Osteoblast (primary cell): ENCODE measurements at places on chromosomes 11 and 22. TPM values are rescaled to one million over a fixed set of nuclear protein-coding genes. Genes with fewer than 3 reads are reported as not detected.
A peak's percentile ranks its signal among the peaks of the same experiment; 100 is the strongest.

- DNase-seq: peak; percentile 48
Measured at GRCh38 chr11:1305063-1305495, 4.4 kb downstream of the TOLLIP start.

DNA sequence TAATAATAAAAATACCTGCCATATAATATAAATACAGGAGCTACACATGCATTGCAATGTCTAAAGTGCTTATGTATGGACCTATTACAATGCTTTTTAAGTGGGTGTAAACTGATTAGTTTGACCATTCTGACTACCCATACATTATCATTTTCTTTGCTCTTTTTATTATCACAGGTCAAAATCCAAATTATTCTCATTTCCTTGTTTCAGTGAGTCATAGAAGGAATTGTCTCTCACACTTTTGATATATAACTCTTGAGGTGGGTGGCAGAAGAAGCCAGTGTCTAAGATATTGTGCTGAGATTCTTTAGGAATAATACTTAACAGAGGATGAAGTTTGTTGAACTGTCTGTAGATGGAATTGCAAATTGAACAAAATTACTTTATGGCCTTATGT is 35.6 kb downstream of the GAS2 start:
- no peak for DNase-seq

DNA sequence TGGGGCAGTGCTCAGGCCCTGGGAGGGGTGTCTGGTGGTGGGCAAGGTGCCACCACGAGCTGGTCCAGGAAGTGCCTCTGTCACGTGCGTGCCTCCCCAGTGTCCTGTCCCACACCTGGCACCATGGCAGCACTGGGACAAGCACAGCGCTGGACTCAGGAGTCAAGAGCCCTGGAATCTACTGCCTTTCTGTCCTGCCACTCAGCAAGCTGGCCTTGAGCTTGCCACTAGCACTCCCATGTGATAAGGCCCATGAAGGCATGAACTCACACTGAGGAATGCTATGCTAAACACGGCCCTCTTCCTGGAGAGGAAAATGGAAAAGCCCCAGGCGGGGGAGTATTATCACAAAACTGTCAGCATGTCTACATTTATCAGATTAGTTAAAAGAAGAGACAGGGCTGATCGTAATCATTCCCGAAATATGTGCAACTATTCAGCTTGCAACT is 50.7 kb upstream of the SLC35C1 start:
- DNase-seq: no peak

DNA sequence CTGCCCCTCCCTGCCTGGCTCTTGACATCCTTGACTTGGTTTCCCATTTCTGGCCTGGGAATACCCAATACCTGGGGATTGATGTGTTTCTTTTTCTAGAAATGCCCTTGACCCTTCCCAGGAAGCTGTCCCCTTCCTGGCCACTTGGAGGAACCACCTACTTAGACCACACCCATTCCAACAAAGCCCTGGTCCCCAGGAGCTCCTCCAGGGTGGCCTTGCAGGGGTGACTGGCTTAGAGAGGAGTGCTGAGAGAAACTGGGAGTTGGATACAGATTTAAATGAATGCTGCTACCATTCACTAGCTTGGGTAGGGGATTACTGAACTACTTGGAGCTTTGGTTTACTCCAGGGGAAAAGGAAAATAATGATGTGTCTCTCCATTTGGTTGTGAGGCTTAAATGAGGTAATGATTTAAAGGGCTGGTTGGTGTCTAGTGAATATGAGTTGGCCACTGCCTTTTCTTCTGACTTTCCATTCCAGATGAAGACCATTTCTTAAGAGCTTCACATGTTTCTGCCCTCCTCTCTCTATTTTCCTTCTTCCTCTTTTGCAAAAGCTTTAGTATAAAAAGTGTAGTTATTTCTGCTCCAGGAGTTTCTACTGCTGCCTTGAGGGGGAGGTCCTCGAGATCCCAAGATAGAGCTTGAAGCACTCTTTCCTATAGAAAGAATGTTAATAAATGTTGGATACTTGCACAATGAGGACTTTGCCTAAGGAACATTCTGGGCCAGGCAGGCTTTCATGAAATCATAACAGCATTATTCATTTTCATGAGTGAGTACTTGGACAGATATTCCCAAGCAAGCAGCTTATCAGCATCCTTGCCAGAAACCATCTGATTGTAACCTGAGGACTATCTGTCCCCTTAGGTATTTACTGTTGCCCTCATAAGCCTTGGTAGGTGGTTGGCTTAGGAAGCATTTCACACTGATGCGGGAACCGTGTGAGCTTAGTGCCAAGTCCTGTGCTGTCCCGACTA is 22.4 kb downstream of the PANX1 start:
- no peak for DNase-seq

DNA sequence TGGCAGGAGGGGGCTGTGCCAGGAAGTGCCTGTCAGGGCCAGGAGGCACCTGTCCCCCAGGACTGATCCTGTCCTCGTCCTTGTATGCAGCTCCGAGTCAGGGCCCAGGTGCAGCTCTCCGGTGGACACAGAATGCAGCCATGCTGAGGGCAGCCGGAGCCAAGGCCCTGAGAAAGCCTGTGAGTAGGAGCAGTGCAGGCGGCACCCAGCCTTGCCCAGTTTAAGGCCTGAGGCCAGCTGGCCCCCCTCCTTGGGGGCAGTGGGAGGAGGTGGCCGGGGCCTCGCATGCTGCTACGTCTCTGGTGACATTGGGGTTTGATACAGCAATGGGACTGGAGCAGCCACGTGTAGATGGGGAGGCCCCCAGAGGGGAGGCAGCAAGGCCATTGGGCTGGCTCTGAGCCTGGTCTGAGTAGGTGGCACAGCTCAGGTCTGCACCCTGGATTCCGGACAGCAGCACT is 34.9 kb downstream of the SBF1 start:
- DNase-seq: no peak

GRCh38 chr11:27410272-27410671 is 47.3 kb upstream of the CCDC34 start:
- no peak for DNase-seq

DNA sequence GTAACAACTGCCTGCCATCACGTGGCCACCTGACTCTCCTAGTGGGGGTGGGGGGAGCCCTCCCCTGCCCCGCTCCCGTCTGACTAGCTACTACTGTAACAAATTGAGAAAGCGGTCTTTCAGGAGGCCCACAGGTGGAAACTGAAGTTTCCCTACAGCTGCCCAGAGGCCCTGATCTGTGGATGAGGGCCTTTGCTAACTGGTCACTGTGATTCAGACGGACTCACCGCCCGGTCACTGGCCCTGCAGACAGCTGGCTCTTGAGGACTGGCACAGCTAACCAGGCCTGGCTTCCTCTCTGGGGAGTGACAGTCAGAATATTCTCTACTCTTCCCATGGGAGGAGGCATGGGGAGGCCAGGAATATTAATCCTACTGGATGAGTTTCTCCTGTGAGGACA is 116.8 kb downstream of the ARHGAP8 start:
- peak; percentile 90 for DNase-seq

Gene CHRM1
- under 0.01 TPM in 1 of 2 replicates, not detected in the other for total RNA-seq

Gene HARBI1
- 5.8 and 6.2 TPM in 2 replicates for total RNA-seq

DNA sequence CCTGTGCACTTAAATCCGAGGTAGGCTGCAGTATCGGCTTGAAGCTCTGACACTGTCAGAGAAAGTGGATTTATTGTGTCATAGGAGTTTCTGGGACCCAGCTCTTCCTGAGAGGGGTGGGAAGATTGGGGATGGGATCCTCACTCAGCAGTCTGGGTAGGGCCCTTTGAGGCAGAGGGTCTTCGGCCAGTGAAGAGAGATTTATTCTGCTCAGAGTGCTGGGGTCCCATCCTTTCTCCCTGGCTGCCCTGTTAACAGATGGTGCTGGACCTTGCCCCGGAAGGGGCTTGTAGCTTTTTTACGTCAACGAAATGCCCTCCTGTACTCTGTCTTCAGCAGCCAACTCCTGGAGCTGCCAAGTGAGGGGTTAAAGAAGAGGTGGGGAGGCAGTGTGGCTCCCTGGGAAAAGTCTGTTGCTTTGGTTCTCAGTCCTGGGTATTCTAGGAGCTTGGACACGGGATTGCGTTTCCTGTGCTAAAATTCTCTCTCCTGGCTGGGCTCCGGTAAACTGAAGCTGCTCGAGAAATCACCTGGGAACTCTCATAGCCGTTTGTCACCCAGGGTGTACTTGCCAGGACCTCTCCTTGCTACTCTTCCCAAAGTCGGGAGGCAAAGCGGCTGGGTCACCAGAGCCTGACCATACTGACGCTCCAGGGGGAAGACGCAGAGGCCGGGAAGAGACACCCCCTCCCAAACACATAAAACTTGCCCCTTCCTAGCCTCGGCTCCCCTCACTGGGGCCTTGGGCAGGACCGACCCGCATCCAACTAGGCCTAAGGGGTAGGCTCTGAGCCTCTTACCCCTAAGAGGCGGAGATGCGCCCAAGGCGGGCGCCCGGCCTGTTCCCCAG is 806 bp upstream of the SMDT1 start:
- DNase-seq: peak; percentile 76

Gene TMPRSS5
- total RNA-seq: 0.29 and 0.36 TPM in 2 replicates

- DNase-seq: no peak
Measured at GRCh38 chr11:130386056-130386455, 42.4 kb downstream of the ADAMTS8 start.

DNA sequence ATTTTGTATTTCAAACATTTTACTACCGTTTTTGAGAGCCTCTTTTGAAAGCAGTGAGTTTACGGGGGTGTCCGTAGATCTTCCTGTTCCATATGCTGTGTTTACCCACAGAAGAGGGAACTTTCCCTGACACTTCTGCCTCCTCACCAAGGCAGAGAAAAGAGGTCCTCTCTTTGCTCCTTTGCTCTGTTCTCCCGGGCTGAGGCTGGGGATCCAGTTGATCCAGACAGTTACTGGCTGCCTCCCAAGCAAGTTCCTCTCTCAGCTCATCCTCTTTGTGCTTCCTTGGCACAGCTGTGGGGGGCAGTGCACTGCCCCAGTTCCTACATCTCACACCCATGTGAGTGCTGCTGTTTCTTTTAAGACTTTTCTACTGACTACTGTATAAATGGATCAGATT is 813.7 kb downstream of the NTM start:
- no peak for DNase-seq

Gene CHST1
- total RNA-seq: 1.1 and 1.5 TPM in 2 replicates

DNA sequence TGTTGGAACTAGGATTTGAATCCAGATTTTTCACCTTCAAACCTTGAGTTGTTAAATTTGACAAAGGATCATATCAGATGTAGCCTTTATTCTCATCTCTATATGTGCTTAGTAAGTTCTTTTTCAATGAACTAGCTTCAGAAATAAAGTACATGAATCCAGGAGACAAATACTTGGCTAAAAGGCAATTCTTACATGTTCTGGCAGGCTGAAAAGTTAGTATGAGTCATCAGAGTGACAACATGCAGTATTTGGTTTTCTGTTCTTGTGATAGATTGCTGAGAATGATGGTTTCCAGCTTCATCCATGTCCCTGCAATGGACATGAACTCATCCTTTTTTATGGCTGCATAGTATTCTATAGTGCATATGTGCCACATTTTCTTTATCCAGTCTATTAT is 40.4 kb downstream of the BBOX1 start:
- no peak for DNase-seq

Gene PHF21B
- total RNA-seq: not detected in 2 replicates

Gene MIOX
- under 0.01 TPM in 1 of 2 replicates, not detected in the other for total RNA-seq

GRCh38 chr11:126607374-126607773 is 251.9 kb downstream of the ST3GAL4 start:
- DNase-seq: peak; percentile 94

- DNase-seq: no peak
Measured at GRCh38 chr11:60078745-60079144, 9.7 kb upstream of the MS4A2 start.

DNA sequence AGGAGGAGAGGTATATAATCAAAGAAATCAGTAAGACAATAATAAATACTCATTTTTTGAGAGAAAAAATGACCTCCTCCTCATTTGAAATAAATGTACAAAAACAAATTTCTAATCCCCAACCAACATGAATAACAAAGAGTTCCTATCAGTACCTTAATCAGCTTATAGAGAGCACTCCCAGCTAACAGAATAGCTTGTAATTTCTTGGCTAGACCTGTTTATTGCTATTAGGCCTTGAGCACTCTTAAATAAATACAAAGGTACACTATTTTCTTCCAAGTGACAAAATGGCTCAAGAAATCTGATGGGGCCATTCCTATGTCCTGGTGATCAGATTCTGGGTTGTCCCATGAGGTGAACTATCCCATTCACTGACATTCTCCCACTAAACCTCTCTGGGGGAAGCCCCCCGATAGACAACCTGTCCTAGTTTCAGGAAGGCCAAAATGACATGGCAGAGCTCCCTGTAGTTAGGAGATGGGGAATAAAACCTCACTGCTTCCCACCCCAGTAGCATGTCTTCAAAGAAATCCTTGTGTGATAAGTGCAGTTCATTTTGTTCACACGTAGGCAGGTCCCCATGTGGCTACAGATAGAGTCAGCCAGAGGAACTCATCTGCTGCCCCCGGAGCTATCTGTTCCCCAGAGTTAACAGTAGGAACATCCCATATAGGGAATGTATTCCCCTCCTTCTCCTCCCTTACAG is 385.7 kb downstream of the SOX6 start:
- no peak for DNase-seq

DNA sequence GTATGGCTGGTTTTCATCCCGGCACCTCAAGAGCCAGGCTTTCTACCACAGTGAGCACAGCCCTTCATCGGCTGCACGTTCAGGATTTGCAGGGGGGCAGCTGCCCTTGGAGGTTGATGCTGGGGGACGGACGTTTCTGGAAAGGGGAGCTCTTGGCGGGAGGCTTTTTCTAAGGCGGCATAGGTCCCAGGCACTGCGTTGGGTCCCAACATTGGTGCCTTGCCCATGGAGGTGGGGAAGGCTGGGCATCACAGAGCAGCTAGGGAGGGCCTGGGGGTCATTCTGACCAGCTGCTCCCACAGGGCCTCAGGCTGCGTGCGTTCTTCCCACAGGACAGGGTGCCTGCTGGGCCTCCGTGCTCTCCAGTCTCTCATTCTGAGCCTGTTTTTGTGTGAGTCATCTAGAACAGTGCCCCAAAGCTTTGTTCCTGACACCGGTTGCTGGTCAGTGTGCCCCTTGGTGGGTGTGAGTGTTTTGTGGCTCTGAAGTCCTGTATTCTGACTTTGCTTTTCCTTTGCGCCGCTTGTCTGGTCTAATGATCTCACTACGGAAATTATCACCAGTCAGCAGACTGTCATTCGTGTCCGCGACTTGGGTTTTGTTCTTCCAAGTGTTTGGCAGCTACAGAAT is 275.9 kb downstream of the TBC1D22A start:
- DNase-seq: peak; percentile 58

DNA sequence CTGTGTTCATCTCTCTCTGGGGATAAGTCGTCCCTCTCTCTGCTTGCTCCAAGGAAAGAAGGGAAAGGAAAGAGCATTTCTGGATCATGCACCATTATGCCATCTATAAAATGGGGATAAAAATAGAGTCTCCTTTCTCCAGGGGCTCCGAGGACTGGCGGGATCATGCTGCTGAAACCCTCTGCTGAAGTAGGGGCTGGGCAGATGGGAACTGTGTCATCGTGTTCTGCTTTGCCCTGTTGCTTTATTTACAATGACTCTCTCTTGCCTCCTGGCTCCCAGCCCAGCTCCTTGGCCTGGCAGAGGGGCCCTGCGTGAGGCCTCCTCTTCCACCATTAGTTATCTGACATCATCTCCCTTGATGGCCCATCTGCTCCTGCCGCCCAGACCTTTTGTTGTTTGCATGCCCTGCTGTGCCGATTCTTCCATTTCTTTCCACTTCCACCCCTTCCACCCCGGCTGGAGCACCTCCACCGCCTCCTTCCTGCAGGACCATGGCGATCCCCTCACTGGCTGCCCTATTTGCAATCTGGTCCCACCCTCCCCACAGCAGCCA is 200.9 kb downstream of the MYO18B start:
- DNase-seq: no peak
